ENCODE measurements at places on chromosomes 12 and 14.

GRCh38 chr14:91170504-91171121 lies 56.7 kb downstream of the DGLUCY start:
- no peak for DNase-seq

DNA sequence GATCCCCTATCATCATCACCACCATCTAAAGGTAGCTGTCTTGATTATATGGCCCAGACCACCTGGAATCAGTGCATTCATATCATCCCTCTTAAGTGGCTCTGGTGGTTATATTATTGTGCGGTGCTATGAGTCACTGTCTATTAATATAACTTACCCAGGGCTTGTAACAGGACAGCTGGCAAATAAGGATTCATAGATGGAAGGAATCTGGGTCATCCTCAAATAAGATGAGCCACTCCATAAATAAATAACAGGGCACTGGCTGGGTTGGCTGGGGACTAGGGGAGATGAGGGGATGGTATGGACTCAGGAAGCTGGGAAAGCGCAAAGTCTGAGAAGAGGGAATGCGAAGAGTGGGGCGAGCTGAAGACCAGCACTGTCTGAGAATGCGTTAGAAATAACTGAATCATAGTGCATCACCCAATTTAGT lies 216.1 kb downstream of the NUAK1 start:
- peak; percentile 73 for DNase-seq

GRCh38 chr12:11724888-11725311 lies 75.4 kb downstream of the ETV6 start:
- DNase-seq = no peak

DNA sequence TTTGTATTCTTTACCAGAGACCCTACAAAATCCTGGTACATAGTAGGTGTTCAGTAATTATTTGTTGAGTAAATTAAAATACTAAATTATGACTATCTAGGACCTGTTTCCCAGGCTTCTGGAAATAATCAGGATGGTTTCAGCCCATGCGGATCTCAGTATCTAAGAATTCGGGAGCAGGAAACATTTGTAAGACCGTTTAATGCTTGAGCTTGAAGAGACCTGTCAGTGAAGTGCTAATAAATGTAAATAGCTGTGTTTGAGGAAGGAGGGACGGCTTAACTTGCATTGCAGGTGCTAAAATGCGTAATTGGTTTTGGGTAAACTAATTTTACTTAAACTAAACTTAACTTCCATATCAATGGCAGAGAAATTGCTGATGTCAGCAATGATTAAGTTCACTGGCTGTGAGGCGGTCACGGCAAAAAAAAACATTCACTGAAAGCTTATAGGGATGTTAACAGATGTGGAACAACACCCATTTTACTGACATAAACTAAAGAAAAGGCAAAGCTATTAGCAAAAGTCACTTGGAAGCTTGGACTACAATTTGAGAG lies 28.6 kb upstream of the AEBP2 start:
- no peak for DNase-seq

- DNase-seq = no peak
Measured at GRCh38 chr12:93106910-93107309, 177.8 kb upstream of the EEA1 start.

DNA sequence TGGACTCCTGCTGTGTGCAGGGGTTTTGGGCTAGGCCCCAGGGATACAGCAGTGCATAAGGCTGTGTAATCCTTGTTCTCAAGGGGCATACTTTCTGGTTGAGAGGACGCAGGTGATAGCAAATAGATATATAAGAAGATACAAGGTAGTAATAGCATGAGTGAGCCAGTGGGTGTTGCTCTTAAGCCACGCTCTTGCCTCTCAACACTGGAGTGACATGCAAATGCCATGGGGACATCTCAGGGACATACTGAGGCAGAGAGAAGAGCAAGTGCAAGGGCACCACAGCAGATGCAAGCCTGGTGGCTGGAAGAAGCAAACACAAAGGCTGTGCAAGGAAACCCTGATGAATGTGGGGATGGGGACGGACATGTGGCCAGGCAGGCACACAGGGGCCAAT lies 223.3 kb downstream of the CHST11 start:
- DNase-seq = no peak
